ENCODE measurements at places on chromosomes 11 and 22.
A peak's percentile ranks its signal among the peaks of the same experiment; 100 is the strongest.

DNA sequence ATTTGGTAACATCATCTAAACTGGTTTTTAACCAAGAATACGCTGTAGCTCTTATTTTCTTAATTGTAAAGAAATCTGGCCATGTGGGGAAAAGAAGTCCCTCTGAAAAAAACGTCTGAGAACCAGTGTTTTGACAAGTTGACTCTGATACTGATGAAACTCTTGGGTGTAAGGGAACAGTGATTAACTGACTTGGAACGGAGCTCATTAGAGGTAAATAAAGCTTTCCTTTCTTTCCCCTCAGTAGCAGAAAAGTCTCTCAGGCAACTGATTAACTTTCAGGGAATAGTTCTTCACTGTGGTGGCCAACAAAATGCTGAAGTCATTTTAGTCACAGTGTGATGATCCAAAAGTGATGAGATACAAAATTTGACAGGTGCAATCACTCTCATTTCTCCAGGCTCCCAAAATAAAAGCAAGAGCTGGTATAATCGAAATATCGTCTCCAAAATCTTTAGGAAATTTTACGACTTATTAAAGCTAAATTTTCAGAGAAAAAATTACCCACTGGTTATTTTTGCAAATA is 52.3 kb downstream of the SLC36A4 start:
- DNase-seq, result no peak

- no peak for DNase-seq
Observed at GRCh38 chr22:36156119-36156514, 4.4 kb downstream of the APOL3 start.

- DNase-seq, result peak; percentile 55
Observed at GRCh38 chr22:31537019-31537535, 40.7 kb downstream of the SFI1 start.

DNA sequence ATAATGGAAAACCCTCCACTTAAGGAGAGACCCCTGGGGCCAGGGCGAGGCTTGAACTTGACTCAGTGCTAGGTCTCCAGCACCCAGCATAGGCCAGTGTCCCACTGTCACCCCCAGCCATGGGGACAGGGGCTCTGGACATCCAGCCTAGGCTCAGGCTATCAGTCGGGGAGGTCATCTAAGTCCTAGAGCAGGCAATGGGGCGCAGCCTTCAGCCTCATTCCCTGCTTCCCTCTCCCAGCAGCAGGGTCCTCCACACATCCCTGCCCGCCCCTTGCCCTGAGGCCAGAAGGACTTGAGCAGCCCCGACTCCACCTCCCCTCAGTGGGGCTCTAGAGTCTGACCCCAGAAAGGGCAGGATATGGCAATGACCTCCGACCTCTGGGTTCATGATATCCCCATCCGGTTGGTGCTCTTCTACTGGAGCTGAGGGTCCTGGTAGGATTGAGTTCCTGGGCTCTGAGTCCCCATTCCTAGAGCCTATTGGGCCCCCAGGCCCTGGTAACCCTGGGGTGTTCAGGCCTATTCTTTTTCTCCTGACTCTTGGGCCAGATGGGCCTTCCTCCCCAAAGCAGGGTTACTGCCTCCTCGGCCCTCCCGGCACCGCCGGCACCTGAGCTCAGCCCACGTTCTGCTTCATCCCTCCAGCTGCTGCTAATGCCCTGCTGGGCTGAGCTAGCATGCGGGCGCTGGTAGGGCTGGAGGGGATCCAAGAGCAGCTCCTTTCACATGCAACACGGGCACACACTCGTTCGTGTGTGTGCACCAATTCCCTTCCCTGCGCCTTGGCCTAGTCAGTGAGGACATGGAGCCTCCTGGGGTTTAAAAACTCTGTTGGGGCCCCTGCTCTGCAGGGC is 4.4 kb downstream of the CST6 start:
- no peak for DNase-seq

DNA sequence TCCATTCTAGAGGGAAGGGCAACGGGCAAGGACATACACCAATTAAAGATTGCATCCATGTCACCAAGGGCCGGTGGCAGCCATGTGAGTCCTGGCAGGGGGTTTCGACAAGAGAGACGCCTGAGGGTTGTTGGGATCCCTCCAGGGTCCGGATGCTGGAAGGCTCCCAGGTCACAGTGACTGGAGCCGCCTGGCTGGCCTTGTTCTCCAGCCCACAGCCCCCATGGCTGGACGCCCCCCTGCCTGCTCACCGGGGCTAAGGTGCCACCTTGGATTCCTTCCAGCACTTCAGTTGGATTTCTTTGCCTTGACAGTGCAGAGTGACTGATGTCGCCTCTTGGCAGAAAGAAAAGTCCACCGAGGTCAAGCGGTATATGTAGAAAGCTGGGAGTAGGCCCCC is 42.6 kb downstream of the ANO1 start:
- no peak for DNase-seq

DNA sequence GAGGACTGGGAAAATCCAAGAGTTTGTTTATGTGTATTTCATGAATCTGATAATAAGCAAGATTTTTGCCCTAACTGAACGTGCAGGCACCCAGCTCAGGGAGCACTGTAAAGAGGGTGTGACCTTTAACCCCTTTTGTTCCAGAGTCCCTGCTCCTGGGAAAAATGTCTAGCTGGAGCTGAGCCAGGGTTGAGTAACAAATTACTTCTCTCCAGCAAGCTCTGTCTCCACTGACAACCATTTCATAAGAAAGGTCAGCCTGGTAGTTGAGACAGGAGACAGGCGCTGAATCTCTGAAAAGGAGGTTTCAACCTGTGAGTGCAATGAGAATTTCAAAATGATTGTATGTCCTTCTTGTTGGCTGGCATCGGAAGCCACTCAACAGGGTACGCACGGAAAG is 156.4 kb upstream of the NARS2 start:
- DNase-seq, result no peak

DNA sequence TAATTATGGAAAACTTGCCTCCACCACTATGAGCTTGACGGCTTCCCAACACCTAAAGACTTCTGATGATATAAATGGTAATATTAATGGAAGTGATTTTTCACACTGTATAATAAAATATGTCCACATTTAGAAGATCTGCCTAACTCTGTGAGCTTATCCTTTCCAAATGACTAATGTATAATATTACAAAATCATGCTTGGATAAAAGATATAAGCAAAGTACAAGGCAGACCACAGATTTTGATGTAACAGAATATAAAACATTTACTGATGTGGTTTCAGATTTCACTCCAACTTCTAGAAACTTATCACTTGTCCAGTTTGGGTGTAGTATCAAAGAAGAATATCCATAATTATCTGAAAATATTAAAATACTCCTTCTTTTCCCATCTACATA is 36.9 kb downstream of the GALNT18 start:
- DNase-seq, result no peak

DNA sequence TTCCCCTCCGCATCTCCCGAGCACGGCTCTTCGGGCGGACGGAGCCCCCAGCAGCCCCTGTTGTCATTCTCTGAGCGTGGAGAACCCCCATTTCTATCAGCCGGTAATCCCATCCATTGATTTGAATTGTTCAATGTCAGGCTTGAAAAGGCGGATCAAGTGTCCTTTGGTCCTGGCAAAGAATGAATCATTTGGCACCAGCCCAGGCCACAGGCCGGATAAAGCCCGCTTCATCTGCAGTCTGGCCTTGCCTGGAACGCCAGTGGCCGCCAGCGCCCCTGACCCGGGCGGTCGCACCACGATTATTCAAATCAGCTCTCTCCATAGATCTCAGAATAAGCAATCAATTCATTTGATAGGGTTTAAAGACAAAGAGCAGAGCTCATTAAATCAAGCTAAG is 188.9 kb downstream of the BRD1 start:
- DNase-seq, result no peak

- no peak for DNase-seq
Observed at GRCh38 chr11:72745925-72746550, 6.2 kb downstream of the ARAP1 start.

DNA sequence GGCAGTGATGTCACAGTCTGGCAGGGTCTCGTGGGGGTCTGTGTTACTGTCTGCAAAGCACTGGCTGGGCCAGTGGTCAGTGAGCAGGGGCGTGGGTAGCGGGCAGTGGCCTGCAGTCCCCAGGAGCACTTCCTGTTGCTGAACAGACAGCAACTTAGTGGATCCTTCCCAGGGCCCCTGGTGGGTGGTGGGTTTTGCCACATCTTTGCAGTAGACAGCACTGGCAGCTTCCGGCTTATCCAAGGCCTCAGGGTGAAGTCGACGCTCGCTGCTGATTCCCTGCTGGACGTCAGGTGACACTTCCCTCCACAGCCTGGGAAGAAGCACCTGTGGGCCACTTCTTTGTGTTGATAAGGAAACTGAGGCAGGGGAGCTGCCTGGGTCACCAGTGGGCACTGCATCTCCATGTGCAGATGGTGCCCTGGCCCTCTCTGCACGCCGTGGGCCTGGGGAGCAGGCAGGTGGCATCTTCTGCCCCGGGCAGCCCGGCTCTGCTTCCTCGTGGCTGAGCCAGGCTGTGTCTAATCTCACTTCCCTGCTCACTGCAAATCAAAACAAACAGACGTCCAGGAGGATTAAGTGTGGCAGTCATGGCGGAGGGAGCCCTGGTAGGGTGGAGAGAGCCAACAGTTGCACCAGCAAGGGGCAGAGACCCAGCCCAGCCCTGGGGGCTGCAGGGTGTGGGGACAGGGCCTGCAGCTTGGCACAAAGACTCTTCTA is 79.8 kb downstream of the KCNQ1 start:
- DNase-seq, result no peak

GRCh38 chr11:108871152-108871551 is 206.3 kb downstream of the DDX10 start:
- DNase-seq, result no peak

DNA sequence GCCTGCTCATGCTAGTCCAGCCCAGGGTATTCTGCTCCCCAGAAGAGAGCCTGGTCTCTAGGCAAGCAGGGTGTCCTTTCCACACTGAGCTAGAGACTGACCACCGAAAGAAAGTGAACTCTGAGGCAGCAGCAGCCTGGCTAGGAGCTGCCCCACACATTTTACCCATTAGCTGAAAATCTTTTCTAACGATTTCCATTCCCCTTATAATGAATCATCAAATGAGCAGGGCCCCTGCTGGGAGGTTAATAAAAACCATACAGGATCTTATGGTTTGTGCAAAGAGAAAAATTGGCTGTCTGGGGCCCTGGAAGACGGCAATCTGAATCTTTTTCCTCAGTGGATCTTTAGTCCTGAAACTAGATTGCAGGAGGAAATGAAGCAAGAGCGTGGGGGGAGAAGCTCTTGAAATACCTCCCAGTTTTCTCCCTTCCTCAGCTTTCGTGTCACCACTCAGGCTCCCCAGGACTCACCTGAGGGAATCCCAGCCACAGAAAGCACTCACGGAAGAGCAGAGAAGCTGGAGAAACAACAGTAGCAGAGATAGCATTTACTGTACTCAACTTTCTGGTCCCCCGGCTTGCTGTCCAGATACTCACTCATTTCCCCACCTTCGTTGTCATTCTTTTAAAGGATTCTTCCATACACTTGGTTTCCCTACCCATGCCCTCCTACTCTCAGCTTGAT is 74.7 kb upstream of the CD44 start:
- no peak for DNase-seq

GRCh38 chr22:37383341-37383740 is 43.9 kb downstream of the ELFN2 start:
- no peak for DNase-seq

DNA sequence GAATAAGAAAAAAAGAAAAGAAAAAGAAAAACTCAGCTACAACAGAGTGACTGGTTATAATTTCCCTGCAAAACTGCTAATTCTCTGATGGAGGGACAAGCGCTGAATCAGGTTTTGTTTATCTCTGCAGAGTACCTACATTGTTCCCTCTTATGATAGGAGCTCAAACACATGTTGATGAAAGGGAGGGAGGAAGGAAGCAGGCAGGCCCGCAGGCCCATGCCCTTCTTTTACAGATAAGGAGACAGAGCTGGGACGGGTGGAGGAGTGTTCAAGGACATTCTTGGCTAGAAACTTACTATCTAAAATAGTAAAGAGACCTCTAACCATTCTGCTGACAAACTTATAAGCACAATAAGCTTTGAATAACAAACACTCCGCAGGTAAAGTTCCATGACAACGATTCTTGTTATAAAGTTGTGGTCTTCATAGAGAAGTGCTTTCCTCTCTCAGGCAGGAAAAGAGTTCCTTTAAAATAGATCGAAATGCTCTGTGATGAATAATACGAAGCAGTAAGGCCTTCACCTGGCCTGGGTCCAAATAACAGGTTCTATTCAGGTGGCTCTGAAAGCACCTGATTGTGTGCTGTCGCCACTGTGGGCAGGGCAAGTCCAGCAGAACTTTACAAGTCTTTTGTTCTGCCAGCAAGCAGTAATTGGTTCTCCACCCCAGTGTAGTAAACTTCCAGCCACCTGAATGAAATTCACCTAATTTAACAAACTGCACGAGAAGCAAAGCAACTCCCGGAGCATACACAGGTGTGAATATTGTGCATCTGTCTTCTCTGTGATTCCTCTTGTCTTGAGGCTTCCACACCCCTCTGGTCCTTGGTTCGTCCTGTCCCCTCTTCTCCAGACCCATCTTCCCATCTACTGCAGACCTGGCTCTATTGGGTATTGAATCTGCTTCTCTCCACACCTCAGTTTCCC is 15.3 kb upstream of the MICAL2 start:
- no peak for DNase-seq

GRCh38 chr11:73760135-73760678 is 667 bp downstream of the RAB6A start:
- no peak for DNase-seq

GRCh38 chr11:20626279-20626678 is 26.9 kb downstream of the SLC6A5 start:
- no peak for DNase-seq

- no peak for DNase-seq
Observed at GRCh38 chr11:15801616-15802015, 554.7 kb downstream of the SOX6 start.

GRCh38 chr11:121656328-121657090 is 203.7 kb upstream of the SORL1-AS1 start:
- DNase-seq, result no peak

- DNase-seq, result no peak
Observed at GRCh38 chr11:94046796-94047195, 25.6 kb downstream of the HEPHL1 start.

GRCh38 chr11:100740440-100740839 is 53.4 kb downstream of the ARHGAP42 start:
- no peak for DNase-seq

GRCh38 chr11:122375687-122376399 is 259.8 kb upstream of the BLID start:
- no peak for DNase-seq

DNA sequence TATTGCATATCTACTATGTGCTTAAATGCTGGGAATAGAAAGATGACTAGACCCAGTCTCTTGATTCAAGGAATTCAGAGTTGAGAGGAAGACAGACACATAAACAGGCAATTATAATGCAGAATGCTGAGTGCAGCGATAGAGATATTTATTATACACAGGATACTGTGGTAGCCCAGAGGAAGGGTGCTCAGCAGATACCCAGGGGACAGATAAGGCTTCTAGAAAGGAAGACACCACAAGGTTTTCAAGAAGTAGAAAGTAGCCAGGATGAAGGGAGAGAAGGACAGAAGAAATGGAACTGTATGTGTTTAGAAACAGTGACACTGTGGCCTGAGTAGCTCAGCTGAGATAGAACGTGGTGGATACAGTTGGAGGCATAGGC is 79.4 kb upstream of the NNMT start:
- no peak for DNase-seq

- DNase-seq, result no peak
Observed at GRCh38 chr11:115891581-115891980, 387.4 kb upstream of the CADM1 start.

GRCh38 chr11:2199466-2200341 is 28.1 kb upstream of the TH start:
- no peak for DNase-seq

Measured in stimulated activated CD4-positive, alpha-beta T cell treated with anti-CD3 and anti-CD28 coated beads, Interleukin-4, amount 100 ng/mL, for 48 hours (primary cell).